NCI-H526 treated with DMSO at 0.1 percent for 48 hours (cell line): ENCODE measurements at places on chromosomes 5 and 9.

DNA sequence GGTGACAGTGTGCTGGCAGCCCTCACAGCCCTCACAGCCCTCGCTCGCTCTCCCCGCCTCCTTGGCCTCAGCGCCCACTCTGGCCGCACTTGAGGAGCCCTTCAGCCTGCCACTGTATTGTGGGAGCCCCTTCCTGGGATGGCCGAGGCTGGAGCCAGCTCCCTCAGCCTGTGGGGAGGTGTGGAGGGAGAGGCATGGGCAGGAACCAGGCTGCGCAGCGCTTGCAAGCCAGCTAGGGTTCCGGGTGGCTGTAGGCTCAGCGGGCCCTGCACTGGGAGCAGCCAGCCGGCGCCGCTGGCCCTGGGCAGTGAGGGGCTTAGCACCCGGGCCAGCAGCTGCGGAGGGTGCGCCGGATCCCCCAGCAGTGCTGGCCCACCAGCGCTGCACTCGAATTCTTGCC is 177.0 kb downstream of the MSX2 start:
- no peak for DNase-seq

- no peak for DNase-seq
Measured at GRCh38 chr9:21690561-21690960, 111.9 kb upstream of the MTAP start.

- no peak for DNase-seq
Measured at GRCh38 chr9:99112750-99113413, 8.0 kb downstream of the TGFBR1 start.

DNA sequence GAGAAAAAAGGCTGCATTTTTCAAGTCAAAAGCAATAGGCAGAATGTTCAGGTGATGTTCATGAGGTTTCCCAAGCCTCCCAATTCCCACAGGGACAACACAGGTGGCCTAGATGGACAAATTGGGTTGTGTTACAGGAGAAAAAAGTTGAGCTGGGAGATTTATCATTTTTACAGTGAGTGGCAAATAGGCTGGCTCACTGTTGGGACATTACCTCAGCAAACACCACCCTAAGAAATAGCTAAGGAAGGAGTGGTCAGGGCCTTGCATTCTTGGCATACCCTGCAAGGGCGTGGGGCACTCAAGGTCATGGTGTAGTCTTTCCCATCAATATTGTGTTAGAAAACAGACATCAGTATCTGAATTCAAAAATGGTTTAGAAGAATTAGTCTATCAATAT is 23.3 kb upstream of the CPLANE1 start:
- DNase-seq = no peak

- DNase-seq = no peak
Measured at GRCh38 chr5:137367951-137368350, 131.2 kb downstream of the SPOCK1 start.

DNA sequence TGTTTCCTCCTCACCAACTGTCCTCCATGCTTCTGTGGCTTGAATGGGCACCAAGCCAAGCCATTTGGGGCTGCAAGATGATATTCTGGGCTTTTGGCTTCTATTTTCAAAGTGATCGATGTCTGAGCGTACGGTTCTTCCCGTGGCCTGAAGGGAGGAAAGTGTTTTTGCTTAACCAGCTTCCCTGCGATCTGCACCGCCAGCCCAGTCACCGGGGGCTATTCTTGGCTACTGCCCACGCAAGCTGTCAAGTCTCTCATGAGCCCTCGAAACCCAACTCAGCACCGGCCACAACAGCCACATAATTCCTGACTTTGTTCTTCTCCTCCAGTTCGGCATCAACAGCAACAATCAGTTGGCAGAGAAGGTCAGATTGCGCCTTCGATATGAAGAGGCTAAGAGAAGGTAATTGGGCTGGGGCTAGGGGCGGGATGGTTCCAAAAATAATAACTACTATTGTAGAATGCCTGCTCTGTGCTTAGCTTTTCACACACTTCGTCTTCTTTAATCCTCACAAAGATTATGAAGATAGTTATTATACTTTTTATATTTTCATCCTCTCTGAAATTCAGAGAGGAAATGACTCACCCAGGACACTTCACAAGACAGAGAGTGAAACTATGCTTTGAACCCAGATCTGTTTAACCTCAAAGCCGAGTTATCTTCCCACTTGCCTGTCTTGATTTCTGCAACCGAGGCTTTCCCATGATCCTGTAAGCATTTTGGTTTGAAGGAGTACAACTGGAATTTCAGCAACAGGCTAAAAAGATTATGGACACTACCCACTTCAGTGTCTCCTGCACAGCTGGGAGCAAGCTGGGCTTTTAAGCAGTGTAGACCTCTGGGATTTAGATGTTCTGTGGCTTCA is 76.4 kb upstream of the RARS1 start:
- no peak for DNase-seq

- no peak for DNase-seq
Measured at GRCh38 chr5:159416438-159416837, 86.2 kb upstream of the IL12B start.

- DNase-seq = no peak
Measured at GRCh38 chr5:176553260-176554085, 4.3 kb downstream of the CDHR2 start.

DNA sequence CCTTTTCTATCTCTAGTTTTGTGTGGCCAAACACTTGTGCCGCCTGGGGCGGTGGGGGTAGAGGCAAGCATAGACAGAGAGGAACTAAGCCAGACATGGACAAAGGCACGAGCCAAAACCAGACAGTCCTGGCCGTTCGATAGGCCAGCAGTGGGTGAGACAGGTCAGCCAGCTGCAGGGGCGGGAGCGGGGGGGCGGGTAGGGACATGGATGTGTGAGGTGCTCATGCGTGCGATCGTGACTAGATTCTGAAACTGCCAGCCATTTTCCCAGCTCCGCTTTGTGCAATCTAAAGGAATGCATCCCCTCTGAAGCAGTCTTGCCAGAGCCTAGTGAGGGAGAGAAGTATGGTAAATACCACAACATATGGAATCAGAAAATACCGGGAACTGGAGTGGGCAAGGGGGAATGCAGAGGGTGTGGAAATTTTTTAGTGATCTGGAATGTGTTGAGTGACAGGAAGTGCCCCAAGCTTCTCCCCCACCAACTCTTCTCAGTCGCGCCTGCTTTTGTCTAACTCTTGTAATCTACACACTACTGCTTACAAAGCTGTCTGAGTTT is 111.9 kb downstream of the NR6A1 start:
- DNase-seq = peak; percentile 63

DNA sequence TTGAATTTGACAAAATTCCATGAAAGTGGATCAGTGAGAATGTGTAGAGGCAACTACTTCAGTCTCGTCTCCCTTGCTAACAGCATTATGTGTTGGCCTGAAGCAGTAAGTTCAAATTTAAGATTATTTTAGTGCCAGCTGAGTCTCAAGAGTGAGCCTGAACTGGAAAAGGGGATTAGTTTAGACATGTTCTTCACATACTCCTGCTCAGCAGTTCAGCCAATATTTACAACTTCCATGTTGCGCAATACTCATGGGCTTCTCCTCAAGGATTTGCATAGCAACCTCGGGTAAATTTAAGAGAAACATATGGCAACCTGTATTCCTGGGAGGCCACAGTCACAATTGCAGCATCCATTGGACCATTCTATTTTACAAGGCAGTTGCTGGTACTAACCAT is 553.8 kb downstream of the PTPRD start:
- DNase-seq = peak; percentile 37

GRCh38 chr5:138536215-138536614 is 6.8 kb downstream of the ETF1 start:
- no peak for DNase-seq

DNA sequence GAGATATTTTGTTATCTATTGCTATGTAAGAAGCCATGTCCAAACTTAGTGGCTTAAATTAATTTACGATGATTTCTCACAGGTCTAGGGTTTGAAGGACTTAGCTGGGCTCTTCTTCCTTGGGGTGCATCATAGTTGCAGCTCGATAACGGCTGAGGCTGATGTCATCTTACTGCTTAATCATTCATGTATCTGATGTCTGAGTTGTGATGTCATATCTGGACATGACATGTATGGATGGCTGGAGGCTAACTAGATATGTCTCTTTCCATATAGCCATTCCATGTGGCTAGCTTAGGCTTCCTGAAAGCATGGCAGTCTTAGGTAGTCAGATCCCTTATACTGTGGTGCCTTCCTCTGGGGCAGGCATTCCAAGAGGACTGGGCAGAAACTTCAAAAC is 31.6 kb downstream of the ADGRV1 start:
- no peak for DNase-seq

GRCh38 chr9:3698531-3698930 is 172.7 kb upstream of the RFX3 start:
- no peak for DNase-seq

- no peak for DNase-seq
Measured at GRCh38 chr9:85038824-85039608, 369.5 kb downstream of the NTRK2 start.

DNA sequence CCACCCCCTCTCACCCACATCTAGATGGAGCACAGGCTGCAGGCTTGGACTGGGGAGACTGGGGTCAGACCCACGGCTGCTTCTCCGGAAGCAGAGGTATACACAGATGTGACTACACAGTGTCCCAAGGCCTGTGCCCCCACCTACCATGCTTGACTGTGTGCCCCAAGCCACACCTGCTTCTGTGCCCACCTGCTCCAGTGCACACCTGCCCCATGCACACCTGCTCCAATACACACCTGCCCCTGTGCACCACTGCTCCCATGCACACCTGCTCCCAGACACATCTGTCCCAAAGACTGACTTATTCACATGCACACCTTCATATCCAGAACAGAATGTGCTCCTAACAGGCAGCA is 5.5 kb upstream of the COL5A1 start:
- DNase-seq = no peak

DNA sequence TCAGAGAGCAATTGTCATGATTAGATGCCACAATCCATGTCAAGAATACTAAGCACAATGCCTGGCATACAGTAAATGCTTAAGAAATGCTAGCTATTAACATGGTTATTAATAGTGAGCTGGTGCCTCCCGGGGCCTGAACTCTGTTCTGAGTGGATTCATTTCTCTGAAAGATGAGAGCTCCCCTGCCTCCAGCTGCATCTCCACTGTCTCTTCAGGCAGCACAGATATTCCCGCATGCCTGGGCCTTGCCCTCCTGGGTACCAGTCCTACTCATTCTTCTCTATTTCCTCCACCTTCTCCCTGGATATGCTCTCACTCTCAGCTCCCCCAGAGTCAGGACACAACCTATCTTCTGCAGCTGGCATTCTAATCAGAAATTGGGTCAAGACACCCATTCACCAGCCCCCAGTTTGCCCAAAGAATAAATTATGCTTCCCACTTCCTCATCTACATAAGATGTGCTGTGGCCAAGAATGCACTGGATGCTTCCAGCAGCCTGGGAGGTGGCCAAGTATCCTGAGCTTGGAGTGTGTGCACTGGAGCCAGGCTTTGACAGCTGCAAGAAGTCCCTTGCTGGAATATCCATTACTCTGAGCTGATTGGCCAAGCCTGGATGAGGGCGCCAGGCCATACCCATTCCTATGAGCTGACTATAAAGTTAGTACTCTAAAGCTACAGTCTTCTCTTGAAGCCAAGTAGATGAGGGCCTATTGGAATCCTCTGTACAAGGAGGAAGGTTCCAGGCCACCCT is 669.0 kb downstream of the ACTL7B start:
- no peak for DNase-seq
